Non-pigmented ciliary epithelial cell (primary cell): ENCODE measurements at places on chromosomes 5 and 9.

- DNase-seq = no peak
Observed at GRCh38 chr9:23635276-23635675, 190.8 kb downstream of the ELAVL2 start.

GRCh38 chr5:11293523-11293922, 532.5 kb upstream of the DAP start:
- no peak for DNase-seq

DNA sequence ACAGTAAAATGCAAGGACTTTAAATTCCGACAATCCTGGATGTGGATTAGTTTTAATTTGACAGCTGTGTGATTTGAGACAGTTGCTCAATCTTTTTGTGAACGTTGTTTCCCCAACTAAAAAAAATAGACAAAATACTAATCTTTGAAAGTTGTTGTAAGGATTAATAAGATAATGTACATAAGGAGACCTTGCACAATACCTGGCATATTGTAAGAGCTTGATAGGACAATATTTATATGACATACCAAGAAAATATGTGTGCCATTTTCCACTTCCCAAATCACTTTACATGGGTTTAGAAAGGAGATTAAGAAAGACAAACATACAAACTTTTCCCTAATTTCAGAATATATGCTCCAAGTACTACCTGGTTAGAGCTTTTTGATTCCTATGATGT, 25.3 kb downstream of the ARRDC3 start:
- no peak for DNase-seq

DNA sequence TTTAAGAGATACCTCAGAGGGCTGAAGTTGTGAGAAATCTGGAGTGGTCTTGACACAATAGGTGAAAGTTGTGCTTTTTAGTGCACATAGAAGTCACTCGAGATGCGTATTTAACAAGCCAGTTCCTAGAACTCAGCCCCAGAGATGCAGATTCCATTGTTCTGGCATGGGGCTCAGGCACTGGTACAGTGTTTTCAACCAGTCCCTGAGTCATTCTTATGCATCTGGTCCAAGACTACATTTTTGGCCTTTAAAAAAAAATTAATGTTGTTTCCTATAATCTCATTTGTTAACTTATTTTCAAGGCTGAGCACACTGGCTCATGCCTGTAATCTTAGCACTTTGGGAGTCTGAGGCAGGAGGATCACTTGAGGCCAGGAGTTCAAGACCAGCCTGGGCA, 29.6 kb downstream of the PTTG1 start:
- DNase-seq = no peak

DNA sequence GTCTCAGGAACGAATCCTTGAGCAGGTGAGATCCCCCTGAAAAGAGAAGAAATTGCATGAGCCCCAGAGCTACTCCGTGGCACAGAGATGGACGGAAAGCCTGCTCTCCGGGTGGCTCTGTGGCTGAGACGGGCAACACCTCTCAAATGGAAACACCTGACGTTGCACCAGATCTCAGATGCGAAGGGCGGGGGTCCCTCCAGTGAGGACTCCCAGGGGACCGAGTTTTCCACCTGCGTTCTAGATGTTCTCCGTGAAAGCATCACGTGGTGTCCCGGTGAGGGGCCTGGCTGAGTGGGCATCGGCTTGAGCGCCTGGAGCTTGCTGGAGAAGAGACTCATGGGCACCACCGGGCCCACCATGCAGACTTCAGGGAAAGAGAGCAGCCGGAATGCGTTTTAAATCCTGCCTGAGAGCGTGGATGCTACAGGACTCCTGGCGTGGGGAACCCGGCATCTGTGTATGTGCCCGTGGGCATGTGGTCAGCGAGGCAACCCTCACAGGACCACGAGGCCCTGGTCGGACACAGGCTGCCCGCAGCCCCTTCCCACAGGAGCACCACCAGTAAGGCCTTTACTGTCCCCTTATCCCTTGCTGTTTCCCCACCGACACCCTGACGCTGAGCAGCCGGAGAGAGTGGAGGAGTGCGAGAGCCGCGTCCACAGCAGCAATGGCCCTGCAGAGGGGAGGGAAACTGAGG, 378.4 kb upstream of the IRX4 start:
- DNase-seq = no peak

GRCh38 chr9:134125413-134126095, 10.3 kb upstream of the WDR5 start:
- no peak for DNase-seq

DNA sequence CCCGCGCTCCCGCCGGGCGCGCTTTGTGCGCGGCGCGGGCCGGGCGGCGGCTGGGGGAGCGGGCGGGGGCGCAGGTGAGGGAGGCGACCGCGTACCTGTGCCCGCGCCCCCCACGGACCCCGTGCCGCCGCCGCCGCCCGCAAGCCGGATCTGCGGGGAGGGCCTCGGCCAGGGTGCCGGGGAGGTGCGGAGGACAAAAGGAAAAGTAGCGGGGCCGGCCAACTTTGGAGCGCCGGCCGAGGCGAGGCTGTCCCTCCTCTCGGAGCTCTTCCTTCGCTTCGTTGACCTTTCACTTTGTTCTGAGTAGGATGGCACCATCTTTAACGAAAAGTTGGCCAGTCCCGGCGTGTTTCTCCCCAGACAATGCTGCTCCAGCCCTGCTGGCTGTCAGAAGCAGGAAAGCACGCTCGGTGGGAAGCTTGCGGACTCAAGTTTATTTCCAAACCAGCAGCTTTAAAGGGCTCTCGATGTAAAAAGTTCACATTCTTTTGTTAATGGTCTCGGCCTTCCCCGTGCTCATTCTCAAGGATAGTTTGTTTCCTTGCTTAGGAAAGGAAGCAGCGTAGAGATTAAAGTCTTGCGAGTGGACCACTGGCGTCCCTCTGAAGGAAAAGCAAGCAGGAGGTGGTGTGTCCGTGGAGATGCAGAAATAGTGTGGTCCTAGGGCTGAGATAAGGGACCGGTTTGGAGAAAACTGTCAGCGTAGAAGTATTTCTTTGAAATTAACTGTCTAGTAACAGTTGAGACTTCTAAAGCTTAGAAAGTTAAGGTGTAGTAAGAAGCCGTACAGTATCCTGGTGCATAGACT, 639 bp downstream of the EHMT1 start:
- no peak for DNase-seq

- no peak for DNase-seq
Observed at GRCh38 chr5:145141534-145141933, 693.6 kb downstream of the PRELID2 start.
